ENCODE measurements at places on chromosomes 2 and 18.

GRCh38 chr2:241898463-241899270 lies 29.1 kb downstream of the RTP5 start:
- DNase-seq = no peak

- no peak for DNase-seq
Measured at GRCh38 chr2:230668939-230669303, 43.7 kb upstream of the CAB39 start.

- DNase-seq = no peak
Measured at GRCh38 chr2:38394041-38394440, 17.0 kb upstream of the ATL2 start.

GRCh38 chr2:159249990-159250715 lies 36.4 kb downstream of the WDSUB1 start:
- DNase-seq = peak; percentile 64

DNA sequence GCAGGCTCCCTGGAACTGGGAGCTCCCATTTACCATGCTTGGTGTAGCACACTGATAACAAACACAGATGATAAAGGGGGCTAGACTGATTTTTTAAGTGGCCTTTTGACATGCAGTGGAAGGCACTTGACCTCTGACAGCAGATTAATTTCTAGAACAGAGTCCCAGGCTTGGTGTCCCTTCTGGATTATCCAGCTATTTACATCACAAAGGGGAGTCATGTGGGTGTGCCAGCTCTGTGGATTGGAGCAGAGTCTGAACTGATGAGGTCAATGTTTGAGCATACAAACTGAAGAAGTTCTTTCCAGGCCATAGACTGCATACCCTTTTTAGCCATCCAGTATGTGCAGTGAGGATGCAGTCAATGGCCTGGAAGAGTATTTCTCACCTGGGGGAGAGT lies 31.5 kb upstream of the SIX2 start:
- no peak for DNase-seq

DNA sequence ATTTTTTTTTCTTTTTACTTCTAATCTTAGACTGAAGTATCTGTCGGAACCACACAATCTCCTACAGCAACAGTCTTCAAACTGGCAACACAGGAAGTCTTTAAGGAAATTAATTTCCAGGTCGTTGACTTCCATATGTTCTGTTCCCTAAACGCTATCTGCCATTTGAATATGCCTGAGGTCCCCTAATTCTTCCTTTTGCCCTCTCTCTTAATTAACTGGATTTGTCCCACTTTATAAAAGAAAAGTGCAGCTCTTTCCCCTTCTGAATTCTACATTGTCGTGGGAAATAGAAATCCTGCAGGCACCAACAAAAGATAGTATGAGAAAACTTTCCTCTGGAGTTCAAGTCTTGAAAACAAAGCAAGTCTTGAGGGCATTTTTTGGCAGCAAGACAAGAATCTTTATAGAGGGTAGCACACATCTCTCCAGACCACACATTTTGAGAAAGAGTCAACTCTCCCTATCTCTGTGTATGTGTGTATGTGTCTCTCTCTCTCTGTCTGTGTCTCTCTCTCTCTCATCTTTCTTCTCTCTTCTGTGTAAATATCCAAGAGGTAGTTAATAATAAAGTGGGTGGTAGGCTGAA lies 879.8 kb downstream of the SOCS6 start:
- no peak for DNase-seq
